ENCODE measurements at places on chromosomes 16 and 17.

DNA sequence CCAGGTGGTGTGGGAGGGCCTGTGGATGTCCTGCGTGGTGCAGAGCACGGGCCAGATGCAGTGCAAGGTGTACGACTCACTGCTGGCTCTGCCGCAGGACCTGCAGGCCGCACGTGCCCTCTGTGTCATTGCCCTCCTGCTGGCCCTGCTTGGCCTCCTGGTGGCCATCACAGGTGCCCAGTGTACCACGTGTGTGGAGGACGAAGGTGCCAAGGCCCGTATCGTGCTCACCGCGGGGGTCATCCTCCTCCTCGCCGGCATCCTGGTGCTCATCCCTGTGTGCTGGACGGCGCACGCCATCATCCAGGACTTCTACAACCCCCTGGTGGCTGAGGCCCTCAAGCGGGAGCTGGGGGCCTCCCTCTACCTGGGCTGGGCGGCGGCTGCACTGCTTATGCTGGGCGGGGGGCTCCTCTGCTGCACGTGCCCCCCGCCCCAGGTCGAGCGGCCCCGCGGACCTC, 798 bp downstream of the CLDN9 start:
- DNase-seq, result no peak

DNA sequence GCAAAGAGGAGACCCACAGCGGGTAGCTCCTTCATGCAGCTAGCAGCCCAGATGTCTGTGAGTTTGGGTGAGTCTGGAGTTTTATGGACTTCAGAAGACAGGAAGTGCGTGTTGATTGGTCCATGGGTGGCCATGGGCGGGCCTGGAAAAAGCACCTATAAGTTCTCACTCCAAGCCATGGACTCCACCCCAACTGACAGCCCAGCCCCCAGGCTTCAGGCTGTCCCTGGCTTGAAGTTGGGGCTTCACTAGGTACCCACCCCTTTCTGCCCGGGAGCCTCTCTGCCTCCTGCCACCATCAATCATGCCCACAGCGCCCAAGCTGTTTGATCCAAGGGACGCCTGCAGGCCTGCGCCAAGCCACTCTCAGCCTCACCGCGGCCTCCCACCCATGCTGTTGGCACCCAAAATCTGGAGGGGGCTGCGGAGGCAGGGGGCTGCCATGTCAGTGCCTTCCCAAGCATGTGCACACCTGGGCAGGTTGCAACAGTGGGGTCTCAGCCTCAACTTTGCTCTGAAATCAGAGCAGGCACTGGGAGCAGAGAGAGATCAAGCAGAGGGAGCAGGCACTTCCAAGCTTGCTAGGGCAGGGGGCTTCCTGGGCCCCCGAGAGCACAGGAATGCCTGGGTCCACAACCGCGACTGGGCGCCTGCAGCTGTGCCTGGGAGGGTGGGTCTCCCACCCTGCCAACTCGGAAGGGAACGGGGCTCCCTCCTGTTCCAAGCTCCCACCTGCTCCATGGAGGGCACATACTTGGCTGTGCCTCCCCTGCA, 1503.7 kb downstream of the CDH11 start:
- DNase-seq, result no peak

DNA sequence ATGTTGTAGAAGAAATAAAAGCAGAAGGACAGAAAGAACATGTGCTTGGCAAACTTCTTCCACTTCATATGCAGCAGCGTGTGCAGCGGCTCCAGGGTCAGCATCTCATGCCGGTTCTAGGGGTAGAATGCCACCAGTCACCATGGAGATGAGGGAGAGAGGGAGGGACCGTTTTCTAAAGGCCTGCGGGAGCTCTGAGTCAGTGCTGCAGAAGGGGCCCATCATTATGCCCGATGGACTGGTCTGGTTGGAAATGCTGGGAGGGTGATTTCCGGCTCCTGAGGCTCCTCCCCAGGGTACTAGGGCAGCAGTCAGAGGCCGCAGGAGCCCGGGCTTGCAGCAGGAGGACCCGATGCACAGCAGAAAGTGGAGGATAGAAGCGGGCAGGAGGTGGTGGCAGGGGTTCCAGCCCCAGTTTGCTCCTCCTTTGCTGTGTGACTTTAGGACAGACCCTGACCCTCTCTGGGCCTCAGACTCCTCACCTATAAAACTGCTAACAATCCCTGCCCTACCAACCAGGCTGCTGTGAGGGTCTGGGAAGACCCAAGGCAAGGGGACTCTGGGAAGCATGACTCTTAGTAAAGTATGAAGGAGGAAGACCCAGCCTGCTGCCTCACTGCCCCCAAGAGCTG, 28.6 kb downstream of the TRPV3 start:
- DNase-seq, result no peak

DNA sequence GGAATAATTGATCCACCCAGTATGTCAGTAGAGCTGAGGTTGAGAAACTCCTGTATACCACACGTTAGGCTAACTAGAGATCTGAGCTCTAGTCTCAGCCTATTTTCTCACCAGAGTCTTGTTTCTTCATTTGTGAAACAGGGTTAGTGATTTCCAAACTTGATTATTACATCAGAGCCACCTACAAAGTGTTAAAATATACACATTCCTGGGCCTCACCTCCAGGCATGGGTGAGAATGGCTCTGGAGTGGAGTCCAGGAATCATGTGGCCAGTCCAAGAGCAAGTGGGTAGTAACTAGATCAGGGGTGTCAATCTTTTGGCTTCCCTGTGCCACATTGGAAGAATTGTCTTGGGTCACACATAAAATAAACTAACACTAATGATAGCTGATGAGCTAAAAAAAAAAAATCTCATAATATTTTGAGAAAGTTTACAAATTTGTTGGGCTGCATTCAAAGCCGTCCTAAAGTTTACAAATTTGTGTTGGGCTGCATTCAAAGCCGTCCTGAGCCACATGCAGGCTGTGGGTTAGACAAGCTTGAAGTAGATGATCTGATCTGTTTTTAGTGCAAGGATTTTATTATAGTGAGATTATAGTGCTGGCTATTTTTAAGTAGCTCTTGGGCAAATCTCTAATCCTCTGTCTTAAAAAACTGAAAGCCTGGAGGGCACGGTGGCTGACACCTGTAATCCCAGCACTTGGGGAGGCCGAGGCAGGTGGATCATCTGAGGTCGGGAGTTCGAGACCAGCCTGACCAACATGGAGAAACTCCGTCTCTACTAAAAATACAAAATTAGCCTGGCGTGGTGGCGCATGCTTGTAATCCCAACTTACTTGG, 20.4 kb downstream of the PRCD start:
- DNase-seq, result no peak

DNA sequence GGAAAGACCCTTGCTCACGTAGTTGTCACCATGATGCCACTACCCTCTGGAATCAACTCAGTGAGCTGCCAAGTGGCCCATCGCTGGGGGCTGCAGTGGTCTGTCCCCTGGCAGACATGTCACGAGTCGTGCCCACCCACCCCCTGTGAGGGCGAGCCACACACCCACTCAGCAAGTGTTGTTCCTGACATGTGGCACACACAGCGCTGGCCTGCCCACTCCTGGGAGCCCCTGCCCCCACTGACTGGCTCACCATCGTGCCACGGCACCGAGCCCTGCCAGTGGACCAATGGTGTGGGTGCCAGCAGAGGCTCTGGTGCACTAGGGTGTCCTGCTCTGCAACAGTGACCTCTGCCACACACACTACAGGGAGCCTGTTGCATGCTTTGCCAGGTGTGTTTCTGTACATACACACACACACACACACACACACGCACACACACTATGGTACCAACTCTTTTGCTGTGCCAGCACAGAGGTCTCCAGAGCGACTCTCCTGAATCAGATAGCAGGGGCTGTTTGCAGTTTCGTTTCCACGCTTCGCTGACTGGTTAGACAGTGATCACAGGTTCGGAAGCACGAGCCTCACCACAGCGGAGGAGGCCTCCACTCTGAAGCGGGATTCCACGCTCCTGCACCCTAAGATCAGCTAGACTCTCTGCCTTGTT, 7.7 kb downstream of the RTN4RL1 start:
- DNase-seq, result no peak

DNA sequence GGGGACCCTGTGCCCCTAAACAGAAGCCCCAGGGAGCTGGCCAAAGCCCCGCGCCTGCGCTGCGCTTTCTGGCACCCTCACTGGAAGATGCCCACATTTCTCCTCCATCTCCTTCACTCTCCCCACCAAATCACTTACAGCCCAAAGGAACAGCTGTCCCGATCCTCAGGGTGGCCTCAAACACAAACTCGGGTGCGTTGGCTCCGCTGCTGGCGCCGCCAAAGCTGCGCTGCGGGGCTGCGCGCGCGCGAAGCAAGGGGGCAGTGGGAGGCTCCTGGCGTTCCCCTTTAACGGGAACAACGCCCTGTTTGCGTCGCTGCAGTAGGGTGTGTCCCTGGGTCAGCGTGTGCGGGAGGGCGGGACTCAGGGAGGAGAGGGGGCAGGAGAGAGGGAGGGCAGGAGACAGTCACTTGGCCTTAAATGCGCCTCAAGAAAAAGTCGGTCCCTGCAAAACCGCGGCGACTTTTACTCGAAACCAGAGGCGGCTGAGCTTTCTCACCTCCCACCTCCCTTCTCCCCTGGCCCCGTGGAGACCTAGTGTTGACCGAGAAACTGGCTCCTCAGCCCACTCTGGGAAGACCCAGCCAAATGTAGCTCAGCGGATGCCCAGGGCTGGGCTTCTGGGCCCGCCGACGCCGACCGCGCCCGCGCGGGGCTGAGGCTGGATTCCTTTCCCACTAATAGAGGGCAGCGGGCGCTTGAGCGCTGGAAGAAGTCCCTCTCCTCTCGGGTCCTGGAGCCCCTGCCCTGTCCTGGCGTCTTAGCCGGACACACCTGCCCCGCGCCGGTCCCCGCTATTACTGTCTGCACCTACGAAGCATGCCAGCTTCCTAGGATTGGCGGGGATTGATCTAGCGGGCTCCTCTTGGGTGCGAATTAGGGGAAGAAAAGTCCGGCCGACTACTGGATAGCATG, 2.6 kb downstream of the PMP22 start:
- DNase-seq, result no peak

GRCh38 chr17:34567691-34568465, 11.5 kb upstream of the TMEM132E start:
- no peak for DNase-seq

- DNase-seq, result no peak
Measured at GRCh38 chr17:6160911-6161855, 91.0 kb downstream of the WSCD1 start.

DNA sequence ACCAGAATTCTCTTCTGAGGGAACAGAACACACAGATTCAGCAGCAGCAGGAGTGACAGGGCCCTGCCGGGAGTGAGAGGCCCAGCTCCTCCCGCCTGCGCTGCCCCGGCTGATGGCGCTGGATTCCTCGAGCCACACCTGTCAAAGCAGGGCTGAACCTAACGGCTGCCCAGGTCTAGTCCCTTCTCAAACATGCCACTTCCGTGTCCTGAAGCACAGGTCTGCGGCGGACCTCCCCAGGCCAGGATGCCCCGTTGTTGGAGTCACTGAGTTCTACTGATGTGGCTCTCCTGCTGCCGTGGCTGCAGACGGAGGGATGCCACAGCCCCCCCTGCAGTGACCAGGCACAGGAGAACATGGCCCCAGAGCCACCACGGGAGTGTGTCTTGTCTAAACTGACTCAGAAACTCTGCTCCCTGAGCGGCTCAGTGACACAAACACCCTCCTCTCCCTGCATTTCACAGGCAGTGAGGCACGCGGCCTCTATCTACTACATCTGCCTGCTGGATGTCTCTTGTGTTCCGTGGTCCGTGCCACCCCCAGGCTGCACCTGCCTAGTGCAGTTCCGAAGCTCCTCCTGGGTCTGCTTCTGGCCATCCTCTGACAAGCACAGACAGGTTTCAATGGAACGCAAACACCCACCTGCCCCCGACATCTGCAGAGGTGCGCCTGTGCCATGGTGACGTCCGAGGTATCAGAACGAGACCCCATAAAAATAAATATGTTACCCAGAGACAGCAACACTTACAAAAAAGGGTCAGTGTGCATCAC, 44.7 kb upstream of the DNAH17 start:
- DNase-seq, result no peak

- no peak for DNase-seq
Measured at GRCh38 chr17:12719948-12720347, 54.3 kb downstream of the MYOCD start.

GRCh38 chr17:72125226-72125651, 4.4 kb downstream of the SOX9 start:
- no peak for DNase-seq

GRCh38 chr17:18254888-18255649, 3.5 kb downstream of the FLII start:
- no peak for DNase-seq

GRCh38 chr16:72072514-72073342, 9.7 kb downstream of the HPR start:
- no peak for DNase-seq

GRCh38 chr16:50747207-50747956, 5.5 kb downstream of the CYLD start:
- no peak for DNase-seq

DNA sequence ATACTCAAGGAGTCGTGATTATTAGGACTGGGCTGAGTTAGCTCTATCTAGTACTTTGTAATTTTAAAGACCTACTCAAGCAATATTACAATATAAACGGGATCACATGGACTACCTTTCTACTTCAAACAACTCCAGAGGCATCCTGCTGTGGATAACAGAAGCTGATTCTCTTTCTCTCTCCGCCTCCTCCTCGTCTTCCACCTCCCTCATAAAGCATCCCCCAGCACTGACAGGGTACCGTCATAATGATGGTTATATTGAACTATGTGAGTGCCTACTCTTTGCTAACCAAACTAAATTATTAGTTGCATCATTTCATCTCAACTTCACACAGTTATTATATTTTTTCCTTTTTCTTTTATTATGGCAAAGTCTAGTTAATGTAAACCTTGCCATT, 165.4 kb upstream of the FOXF1 start:
- DNase-seq, result no peak

GRCh38 chr17:73815474-73815873, 171.2 kb upstream of the SDK2 start:
- DNase-seq, result no peak

- DNase-seq, result no peak
Measured at GRCh38 chr17:81116704-81117103, 48.6 kb upstream of the PVALEF start.

GRCh38 chr17:64260886-64261285, 2.2 kb downstream of the TEX2 start:
- no peak for DNase-seq

DNA sequence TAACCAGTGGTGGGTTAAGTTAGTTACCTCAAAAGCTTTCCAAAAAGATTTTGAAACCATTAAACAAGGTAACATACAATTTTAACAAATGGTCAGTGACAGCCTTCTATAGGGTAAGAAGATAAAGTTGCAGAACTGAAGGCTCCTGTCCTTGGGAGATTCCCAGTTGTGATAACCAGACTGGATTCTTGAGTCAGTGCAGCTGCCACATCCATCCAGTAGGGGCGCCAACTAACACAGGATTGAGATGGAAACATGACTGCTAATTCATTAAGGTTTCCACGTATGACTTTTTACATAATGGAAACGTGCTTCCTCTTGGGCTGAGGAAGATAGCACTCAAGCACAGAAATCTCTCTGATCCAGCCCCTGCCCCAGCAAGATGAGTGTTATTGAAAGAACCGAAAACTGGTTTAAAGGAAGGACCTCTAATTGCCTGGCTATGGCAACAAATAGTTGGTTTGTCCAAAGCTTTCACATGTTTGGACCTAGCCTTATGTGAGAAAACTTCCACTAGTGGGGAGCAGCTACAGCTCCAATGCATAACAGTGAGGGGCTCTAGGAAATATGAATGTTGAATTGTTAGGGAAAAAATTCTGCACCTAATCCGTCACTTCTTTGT, 269.8 kb upstream of the MYOCD start:
- no peak for DNase-seq

- no peak for DNase-seq
Measured at GRCh38 chr16:4389051-4389955, 17.7 kb downstream of the VASN start.

GRCh38 chr16:66899945-66900710, 18.6 kb downstream of the CDH16 start:
- no peak for DNase-seq

GRCh38 chr17:73068322-73069153, 23.9 kb downstream of the SLC39A11 start:
- no peak for DNase-seq

Data from stimulated activated CD4-positive, alpha-beta T cell treated with anti-CD3 and anti-CD28 coated beads, Interleukin-2, amount 100 ng/mL, for 4 hours (primary cell).